ENCODE measurements at places on chromosomes 4 and X. TPM values are rescaled to one million over a fixed set of nuclear protein-coding genes. Genes with fewer than 3 reads are reported as not detected.

Gene PDGFC
- total RNA-seq: 32.6 TPM

Gene ENPP6
- total RNA-seq: 0.39 TPM

Gene HTN1
- not detected for total RNA-seq

Gene BTC
- 4.1 TPM for total RNA-seq

Gene FAM114A1
- total RNA-seq: 82.3 TPM

Gene CC2D2A
- 13.2 TPM for total RNA-seq

Gene NPFFR2
- not detected for total RNA-seq

Data from skin of body (tissue), 3 donors.